NCI-H1417 (cell line): ENCODE measurements at places on chromosomes 11 and 22.

GRCh38 chr11:69520186-69520916, 38.9 kb downstream of the LINC01488 start:
- DNase-seq = no peak

DNA sequence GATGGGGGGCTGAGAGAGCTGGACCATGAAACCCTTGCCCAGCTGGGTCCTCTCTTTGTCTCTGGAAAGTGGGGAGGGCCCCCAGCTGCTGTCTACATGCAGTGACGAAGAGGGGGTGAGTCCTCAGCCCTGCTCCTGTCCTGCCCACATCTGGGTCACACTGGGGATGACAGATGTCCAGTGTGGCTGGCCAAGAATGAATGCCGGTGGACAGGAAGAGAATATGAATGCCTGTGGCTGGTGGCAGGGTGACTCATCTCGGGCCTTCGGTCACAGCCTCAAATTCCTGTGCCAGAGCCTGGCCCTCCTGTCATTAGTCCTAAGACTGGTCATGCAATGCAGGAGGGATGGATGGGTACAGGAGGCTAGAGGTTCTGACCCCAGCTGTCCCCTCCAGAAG, 2.2 kb upstream of the PNPLA3 start:
- no peak for DNase-seq

DNA sequence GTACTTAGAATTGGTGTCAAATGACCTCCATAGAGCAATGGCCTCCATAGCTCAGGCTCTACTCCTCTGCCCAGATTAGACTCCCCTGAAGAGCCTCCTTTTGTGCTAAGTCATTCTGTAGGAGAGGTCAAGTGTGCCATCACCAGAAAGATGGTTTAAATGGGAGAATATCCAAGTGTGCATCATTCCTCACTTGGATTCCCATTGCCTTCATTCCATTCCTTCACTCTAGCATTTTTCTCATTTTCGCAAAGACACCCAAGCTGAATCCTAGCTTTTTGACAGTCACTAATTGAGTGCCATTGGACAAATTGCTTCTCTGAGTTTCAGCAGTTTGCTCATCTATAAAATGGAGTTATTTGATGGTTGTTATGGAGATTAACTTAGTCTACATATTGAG, 16.9 kb downstream of the CLMP start:
- no peak for DNase-seq

- DNase-seq = no peak
Observed at GRCh38 chr11:44315947-44316658, 6.2 kb upstream of the ALX4 start.

DNA sequence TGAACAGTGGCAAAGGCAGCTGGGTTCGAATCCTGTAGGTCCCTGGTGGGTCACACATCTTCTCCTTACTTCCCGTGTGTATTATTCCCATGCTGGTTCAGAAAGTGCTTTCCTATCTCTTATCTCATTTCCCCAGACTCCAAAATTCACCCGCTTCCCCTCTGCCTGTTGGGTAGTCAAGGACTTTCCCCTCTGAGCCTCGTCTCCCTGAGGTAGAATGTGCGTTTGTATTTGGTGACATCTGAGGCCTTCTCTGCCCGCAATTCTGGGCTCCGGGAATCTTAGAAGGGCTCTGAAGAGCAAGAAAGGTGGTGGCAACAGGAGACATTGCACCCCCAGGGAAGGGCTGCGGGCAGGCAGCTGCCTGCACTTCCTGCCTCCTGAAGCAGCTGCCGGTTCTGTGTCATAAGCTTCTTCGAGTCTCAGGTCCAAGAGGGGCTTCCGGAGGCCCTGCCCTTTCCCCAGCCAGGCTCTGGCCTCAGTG, 5.9 kb downstream of the LRRC32 start:
- no peak for DNase-seq

GRCh38 chr11:96105197-96105895, 181.4 kb upstream of the MTMR2 start:
- peak; percentile 7 for DNase-seq

GRCh38 chr22:23221351-23221804, 41.1 kb downstream of the BCR start:
- no peak for DNase-seq

DNA sequence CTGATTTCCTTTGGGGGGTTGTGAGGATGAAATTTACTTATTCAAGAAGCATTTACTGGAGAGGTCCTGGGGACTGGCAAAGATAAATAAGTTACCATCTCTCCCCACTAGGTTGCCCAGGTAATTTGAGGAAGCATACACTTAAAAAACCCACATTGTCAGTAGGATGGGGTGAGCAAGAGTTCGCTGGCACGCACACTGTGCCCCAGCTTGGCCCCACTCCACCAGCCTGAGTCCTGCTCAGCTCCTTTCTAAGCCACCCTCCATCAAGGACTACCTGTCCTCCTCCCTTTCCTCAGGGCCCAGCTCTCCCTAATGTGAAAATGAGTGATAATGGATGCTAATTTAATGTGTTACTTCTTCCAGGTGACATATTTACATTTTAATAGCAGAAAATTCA, 216.5 kb upstream of the PLET1 start:
- DNase-seq = no peak
